CD4-positive, alpha-beta T cell treated with Interleukin-17A for 4 hours (primary cell): ENCODE measurements at places on chromosomes 3 and 15.

GRCh38 chr15:57611938-57612337 is 20.2 kb downstream of the MYZAP start:
- peak; percentile 36 for DNase-seq

GRCh38 chr3:159734681-159735080 is 254.0 kb upstream of the IL12A start:
- DNase-seq, result no peak

- no peak for DNase-seq
These were observed 379.0 kb upstream of the SGO1 start for GRCh38 chr3:20564966-20565365.

- DNase-seq, result peak; percentile 54
These were observed 1.5 kb downstream of the SATB1 start for GRCh38 chr3:18423401-18424212.

DNA sequence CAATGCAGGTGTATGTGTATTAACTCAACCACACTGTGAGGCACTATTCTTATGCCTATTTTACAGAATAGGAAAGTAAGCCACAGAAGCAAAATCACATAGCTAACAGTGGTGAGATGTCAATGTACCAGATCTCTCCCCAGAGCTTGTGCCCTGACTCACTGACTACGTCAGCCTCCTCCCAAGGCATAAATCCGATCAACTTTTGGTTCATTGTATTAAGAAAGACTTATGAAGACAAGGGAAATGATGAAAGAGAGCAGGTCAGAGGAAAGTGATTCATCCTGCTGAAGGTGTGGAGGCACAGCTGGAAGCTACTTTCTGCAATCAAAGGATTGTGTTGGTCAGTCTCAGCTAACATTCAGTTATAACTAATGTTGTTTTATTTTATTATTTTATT is 33.0 kb upstream of the SV2B start:
- DNase-seq, result no peak
